ENCODE measurements at places on chromosomes 13 and 19. TPM values are rescaled to one million over a fixed set of nuclear protein-coding genes. Genes with fewer than 3 reads are reported as not detected.

The TTYH1 gene
- not detected for total RNA-seq

The KRTDAP gene
- 4.2 TPM for total RNA-seq

DNA sequence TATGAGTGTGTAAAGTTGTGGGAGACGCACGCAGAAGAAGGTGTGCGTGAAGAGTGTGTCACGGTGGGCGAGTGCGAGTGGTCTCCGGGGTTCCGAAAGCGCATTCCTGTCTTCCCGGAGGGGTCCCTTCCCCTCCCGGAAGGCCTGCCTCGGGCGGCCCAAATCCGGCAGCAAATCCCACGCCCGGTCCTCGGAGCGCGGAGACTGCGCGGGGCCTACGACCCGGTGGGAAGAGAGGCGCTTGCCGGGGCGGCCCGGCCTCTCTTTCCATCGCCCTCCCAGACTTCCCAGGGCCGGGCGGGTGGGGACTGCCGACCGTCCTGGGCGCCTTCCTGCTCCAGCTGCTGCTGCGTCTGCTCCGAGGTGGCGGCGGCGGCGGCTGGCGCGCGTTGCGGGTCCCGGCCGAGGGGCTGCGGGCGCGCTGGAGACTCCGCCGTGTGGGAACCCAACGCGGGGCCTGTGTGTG lies 2.1 kb downstream of the ZIC5 start:
- H3K4me3 ChIP-seq, result peak overlapping the region; percentile 97
- no peak for DNase-seq
- H3K4me1 ChIP-seq, result peaks cover 5% of the 10 kb centered on the region
- peaks cover 20% of the 10 kb centered on the region for H3K36me3 ChIP-seq

The LENG8 gene
- total RNA-seq, result 186 TPM

GRCh38 chr13:96091164-96092117 lies 1.5 kb downstream of the HS6ST3 start:
- H3K27ac ChIP-seq, result no peak overlapping the region
- peaks cover 78% of the 10 kb centered on the region for H3K27me3 ChIP-seq
- peaks cover 8% of the 10 kb centered on the region for H3K4me1 ChIP-seq
- peak overlapping the region; percentile 70 for H3K4me3 ChIP-seq
- DNase-seq, result peak; percentile 80

The GPR183 gene
- total RNA-seq, result not detected

Measured in endodermal cell (in vitro differentiated cells).